ENCODE measurements at places on chromosomes 12 and 14. TPM values are rescaled to one million over a fixed set of nuclear protein-coding genes. Genes with fewer than 3 reads are reported as not detected.

- no peak overlapping the region for H3K27ac ChIP-seq
- no peaks in the 10 kb centered on the region for H3K4me1 ChIP-seq
- no peaks in the 10 kb centered on the region for H3K27me3 ChIP-seq
Observed at GRCh38 chr14:54564071-54564867, 2.7 kb upstream of the SAMD4A start.

DNA sequence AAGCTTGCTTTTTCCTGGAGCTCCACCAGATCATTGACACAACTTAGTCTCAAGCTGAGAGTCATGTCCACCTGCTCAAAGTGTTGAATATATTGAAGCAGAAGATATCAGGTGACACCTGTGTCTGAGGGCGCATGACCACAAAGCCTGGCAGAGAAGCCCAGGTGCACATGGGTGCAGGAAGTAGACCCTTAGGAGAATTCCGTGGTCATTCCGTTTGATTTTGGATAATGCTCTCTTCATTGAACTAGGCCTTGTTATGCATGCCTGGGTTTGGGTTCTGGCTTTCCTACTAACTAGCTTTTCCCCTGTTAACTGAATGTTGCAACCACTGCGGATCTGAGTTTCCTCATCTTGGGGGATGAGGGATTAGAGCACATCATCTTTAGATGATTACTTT, 7.1 kb downstream of the ARHGDIB start:
- no peak overlapping the region for H3K4me3 ChIP-seq
- no peaks in the 10 kb centered on the region for H3K36me3 ChIP-seq
- H3K27ac ChIP-seq, result no peak overlapping the region
- no peaks in the 10 kb centered on the region for H3K27me3 ChIP-seq
- peaks cover 36% of the 10 kb centered on the region for H3K4me1 ChIP-seq

- H3K27ac ChIP-seq, result no peak overlapping the region
- no peaks in the 10 kb centered on the region for H3K36me3 ChIP-seq
- no peak overlapping the region for H3K4me3 ChIP-seq
- no peaks in the 10 kb centered on the region for H3K4me1 ChIP-seq
- no peak for DNase-seq
Observed at GRCh38 chr14:100534528-100535286, 52.5 kb downstream of the BEGAIN start.

DNA sequence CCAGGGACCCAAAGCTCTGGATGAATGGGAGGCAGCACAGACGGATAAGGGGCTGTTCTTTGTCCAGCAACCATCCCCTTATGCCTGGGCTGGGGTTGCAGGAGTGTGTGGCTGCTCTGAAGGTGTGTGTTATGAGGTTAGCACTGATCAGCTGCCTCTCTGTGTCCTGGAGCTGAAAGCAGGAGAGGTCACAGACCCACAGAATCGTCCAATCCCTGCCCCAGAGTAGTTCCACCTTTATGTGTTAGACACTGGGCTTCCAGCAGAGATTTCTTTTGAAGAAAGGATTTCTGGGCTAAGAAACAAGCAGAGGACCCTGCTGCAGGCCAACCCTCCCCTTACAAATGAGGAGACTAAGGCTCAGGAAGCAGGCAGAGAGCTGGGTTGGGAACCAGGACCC, 62.4 kb downstream of the ARL6IP4 start:
- H3K27me3 ChIP-seq, result no peaks in the 10 kb centered on the region
- no peaks in the 10 kb centered on the region for H3K4me1 ChIP-seq

DNA sequence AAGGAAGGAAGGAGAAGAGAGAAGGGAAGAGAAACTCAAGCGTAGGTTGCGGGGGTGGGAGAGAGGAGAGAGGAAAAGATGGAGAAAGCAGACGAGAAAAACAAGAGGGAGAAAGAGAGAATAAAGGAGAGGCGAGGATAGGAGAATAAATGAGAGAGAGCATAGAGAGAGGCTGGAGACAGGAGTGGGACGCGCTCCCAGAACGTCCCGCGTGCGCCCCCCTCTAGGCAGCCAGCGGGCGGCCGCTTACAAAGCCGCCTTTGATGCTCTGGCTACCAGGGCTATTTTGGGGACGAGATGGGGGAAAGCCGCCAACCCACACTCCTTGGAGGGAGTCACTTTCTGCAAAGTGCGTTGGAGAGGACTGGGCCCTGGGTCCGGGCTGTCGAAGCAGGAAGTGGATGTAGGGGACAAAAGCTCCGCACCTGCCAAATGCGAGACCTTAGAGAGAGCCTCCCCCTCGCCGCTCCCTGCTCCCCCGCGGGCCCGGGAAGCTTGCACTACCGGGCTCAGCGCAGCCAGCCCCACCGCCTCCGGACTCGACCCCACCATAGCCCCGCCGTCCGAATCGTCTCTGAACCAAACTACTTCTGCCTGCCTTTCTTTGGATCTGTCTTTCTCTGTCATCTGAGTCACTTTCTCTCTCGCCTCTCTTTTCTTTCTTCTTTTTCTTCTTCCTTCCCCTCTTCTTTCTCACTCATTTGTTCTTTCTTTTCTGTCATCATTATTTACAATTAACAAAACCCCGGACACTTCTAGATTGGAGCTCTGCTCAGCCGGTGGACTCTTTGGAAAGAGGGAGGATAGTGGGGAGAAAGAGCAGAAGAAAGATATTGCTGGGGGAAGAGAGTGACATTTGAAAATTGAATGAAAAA, 8.0 kb downstream of the ASCL1 start:
- no peak overlapping the region for H3K4me3 ChIP-seq
- DNase-seq, result no peak
- H3K36me3 ChIP-seq, result no peaks in the 10 kb centered on the region
- H3K4me1 ChIP-seq, result peaks cover 9% of the 10 kb centered on the region

GRCh38 chr14:96146131-96146771, 58.4 kb upstream of the BDKRB2 start:
- DNase-seq, result no peak
- no peaks in the 10 kb centered on the region for H3K4me1 ChIP-seq
- no peaks in the 10 kb centered on the region for H3K36me3 ChIP-seq
- H3K27me3 ChIP-seq, result no peaks in the 10 kb centered on the region
- no peak overlapping the region for H3K4me3 ChIP-seq

Gene BDKRB1
- not detected for total RNA-seq

- no peaks in the 10 kb centered on the region for H3K27me3 ChIP-seq
- no peaks in the 10 kb centered on the region for H3K36me3 ChIP-seq
- H3K4me3 ChIP-seq, result no peak overlapping the region
- DNase-seq, result no peak
Observed at GRCh38 chr14:51682411-51682810, 30.7 kb downstream of the FRMD6 start.

GRCh38 chr12:127263621-127264020, 1003.3 kb upstream of the TMEM132C start:
- no peaks in the 10 kb centered on the region for H3K27me3 ChIP-seq
- no peak overlapping the region for H3K4me3 ChIP-seq
- H3K36me3 ChIP-seq, result no peaks in the 10 kb centered on the region
- H3K4me1 ChIP-seq, result no peaks in the 10 kb centered on the region
